ENCODE measurements at places on chromosomes 12 and 14.

DNA sequence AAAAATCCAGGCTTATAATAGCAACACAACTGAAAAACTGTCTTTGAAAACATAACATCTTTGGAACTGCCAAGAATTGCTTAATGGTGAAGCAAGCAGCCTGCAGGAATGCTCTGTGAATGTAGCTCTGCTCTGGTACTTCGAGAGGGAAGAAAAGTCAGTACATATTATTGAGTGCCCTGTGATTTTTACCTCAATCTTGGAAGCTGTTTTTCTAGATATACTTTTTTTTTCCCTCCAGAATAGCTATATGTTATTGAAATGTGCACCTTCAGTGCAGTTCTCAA, 508.1 kb downstream of the PCNX1 start:
- no peak for DNase-seq

DNA sequence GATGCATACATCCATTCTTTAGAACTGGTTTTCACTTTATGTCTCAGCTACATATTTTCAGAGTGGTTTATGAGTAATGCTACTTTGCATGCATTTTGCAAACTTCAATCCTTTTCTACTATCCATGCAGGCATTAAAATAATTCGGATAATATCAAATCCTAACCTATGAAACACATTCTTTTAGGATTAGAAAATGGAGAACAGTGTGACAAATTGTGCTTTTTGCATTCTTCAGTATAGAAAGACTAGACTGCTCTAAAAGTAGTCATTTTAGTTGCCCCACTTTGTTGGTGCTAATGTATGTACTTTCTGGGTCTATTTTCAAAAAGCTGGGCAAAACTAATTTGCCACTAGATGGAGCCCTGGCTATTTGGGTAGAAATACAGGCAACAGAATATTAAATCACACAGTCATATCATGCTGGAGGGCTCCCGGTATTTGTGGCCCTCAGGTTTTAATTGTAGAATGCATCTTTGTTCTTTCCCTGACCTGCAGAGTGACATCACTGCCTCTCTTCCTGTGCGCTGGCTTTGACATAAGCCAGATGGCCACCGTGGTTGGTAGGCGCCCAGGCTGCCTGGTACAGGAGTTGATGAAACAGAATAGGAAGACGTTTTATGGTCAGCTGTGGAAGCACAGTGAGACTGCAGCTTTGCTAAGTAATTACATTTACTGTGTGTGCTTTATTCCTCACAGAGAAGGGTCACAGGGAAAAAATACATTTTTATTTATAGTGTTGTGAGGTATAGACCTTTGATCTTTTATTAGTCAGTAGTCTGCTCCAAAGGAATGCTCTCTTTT, 28.1 kb downstream of the MSRB3 start:
- no peak for DNase-seq

- no peak for DNase-seq
Measured at GRCh38 chr12:10065241-10065640, 33.5 kb downstream of the CLEC1A start.

- DNase-seq: no peak
Measured at GRCh38 chr12:34606749-34607519, 584.6 kb downstream of the ALG10 start.

DNA sequence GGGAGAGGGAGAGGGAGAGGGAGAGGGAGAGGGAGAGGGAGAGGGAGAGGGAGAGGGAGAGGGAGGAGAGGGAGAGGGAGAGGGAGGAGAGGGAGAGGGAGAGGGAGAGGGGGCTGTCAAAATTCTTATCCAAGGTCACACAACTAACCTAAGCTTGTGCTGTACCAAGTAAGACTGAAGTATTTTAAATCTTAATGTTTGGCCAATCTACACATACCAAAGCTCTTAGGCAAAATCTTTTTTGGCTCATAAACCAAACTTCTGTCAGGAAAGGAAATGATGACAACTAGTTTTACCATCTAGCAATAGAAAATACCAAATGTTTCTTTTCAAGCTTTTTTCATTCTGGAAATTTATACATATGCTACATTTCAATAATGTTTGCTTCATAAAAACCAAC, 33.8 kb downstream of the CCDC38 start:
- DNase-seq: no peak

DNA sequence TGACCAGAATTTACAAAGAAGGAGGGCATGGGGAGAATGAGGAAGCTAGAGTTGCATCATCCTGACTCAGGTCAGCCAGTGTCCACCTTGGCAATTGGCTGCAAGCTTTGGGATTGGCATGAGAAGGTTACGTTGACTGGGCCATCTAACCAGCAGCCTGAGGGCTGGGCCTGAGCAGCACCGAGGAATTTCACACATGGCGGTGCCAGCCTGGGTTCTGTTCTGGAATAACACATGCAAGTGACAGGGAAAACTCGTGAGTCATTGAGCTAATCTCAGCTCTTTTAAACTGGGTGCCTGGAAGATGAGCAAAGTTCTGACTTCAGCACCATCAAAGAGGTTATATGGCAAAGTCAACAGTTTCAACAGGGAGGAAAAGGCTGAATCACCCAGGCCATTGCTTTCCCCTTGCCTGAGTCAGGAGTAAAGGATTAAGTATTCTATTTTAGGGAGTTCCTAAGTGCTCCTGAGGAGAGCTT, 543.2 kb upstream of the TBX3 start:
- DNase-seq: no peak

DNA sequence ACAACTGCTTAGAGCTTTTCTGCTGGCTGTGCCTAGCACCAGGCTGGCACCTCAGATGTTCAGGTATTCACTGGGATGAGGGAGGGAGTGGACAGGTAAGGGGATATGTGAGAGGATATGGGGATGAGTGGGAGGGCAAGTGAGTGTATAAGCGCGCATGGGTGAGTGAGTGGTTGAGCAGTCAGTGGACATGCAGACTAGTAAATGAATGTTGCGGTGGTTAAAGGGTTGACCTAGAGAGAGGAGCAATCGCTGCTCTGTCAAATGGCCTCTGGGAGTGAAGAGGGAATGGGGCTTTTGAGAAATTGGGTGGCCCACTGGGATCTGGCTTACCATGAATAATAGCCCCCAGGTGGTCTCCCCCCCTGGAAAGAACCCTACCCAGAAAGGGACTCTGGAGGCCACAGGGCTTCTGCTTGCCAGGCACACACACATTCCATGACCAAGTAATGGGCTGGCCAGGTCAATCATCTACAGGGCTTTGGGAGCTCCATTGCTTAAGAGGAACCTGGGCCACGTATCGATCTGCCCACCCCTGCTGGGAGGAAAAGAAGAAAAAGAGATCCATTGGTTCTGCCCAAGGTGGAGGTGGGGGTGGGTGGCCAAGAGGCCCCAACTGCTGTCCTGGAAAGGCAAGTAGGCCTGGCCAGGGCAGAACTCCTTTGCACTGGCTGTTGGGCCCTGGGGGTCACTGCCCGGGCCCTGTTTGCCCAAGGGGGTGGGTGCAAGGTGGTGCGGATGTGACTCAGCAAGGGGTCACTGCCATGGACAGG, 30.8 kb upstream of the ZFP36L1 start:
- DNase-seq: no peak

GRCh38 chr12:53775478-53776145, 23.8 kb upstream of the CISTR start:
- no peak for DNase-seq

DNA sequence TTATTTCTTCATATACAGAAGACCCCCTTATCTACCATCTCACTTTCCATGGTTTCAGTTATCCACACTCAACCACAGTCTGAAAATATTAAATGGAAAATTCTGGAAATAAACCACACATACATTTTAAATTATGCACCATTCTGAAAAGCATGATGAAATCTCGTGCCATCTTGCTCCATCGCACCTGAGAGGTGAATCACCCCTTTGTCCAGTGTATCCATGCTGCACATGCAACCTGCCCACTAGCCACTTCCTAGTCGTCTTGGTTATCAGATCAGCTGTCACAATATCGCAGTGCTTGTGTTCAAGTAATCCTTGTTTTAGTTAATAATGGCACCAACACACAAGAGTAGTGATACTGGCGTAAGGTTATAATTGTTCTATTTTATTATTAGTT, 145.7 kb downstream of the C12orf42 start:
- DNase-seq: no peak

- DNase-seq: no peak
Measured at GRCh38 chr12:32010631-32011336, 51.6 kb downstream of the RESF1 start.

DNA sequence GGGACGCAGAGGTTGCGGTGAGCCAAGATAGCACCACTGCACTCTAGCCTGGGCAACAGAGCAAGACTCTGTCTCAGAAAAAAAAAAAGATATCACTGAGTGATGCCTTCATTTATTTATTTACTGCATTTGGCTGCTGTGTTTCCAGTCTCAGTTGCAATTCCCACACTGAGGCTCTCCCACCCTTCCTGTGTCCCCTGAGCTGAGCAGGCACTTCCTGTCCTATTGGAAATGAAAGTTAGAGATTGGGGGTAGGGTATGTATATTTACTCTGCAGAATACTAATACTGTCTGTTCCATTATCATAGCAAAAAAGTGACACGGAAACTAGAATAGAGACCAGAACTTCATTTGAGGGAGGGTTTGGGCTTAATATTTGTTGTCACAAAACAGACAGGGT, 1.6 kb upstream of the RBMS2 start:
- DNase-seq: no peak

DNA sequence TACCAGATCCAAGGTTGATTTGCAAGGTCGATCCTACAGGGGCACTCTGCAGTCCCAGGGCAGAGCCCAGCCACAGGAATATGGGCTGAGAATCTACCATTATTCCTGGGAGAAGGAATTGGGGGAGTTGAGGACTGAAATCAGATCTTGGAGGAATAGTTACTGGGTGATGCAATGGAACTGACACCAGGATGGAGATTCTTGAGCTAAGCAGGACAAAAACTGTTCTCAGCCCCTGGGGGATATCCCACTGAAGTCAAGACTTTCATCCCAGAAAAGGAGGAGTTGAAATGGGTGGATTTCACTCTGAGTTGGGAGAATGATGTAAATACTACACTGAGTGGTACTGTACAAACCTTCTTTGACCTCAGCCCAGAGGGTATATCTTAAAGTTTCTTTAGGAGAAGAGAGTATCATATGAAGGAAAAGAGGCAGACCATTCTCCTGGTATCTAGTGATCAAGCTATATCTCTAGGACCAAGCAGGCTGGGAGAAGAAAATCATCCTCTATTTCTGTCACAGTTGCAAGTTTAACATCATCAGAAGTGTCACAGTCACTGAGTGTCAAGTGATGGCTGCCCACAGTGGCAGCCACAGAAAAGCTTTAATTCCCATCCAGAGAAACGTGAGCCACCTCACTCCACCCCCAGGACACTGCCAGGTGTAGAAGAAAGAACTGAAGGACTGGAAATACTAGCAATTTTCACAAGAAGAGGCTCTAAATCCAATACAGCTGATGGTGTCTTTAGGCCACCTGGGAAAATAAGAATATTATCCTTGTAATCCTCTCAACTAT, 181.9 kb downstream of the NUAK1 start:
- DNase-seq: no peak

GRCh38 chr12:911191-911826, 38.2 kb downstream of the RAD52 start:
- DNase-seq: no peak

GRCh38 chr14:101017806-101018560, 114.5 kb upstream of the RTL1 start:
- DNase-seq: no peak

- DNase-seq: no peak
Measured at GRCh38 chr12:102896067-102896466, 21.0 kb downstream of the PAH start.

DNA sequence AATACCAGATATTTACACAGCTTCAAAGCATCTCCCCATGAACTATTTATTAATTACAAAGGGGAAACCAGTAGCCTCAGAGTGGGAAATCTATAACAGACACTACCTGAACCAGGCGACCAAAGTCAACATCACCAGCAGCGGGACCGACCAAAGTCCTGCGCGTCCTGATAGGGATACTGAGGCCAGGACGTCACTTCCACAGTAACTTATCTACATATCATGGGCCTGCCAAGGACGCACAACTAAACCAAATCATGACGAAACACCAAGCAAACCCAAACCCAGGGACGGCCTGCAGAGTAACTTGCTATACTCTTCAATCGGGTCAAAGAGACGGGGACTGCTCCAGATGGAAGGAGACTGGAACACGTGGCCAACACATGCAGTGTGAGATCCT, 26.0 kb upstream of the RIMBP2 start:
- no peak for DNase-seq

- DNase-seq: no peak
Measured at GRCh38 chr14:48967419-48967818, 618.8 kb downstream of the RPS29 start.

GRCh38 chr14:77302926-77303325, 17.8 kb downstream of the POMT2 start:
- no peak for DNase-seq

DNA sequence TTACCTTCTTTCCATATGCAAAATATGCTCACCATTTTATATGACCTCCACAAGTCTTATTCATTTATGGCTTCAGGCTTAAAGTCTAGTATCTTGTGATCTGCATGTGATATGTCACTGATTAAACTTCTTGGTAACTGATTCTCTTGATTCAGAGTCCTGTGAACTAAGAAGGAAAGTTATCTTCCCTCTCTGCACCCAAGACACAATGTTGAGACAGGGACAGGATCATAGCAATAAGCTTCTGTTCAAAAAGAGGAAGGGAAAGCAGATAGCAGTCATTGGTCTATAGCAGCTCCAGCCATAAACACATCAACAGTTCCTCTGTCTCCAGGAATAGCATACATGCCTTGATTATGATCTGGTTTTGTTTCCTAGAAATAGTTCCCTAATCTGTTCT, 103.1 kb downstream of the UNC79 start:
- DNase-seq: no peak

GRCh38 chr12:46843811-46844210, 18.0 kb upstream of the SLC38A4 start:
- DNase-seq: no peak

- DNase-seq: no peak
Measured at GRCh38 chr12:105084251-105085250, at the start of gene ALDH1L2. TSS of gene ALDH1L2 (minus strand) at chr12:105084458. CDS start at chr12:105084436, 22 bp downstream.

DNA sequence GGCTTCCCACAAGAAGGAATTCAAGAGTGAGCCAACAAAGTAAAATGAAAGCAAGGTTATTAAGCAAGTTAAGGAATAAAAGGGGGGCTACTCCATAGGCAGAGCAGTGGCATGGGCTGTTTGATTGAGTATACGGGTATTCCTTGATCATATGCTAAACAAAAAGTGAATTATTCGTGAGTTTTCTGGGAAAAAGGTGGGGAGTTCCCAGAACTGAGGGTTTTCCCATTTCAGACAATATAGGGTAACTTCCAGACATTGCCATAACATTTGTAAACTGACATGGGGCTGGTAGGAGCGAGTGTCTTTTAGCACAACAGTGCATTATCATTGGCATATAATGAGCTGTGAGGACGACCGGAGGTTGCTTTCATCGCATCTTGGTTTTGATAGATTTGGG, 2.0 kb upstream of the BCL2L14 start:
- no peak for DNase-seq

- no peak for DNase-seq
Measured at GRCh38 chr12:123391546-123392343, 7.8 kb downstream of the KMT5A start.

GRCh38 chr12:47527816-47528215, 178.0 kb downstream of the RPAP3 start:
- DNase-seq: no peak

Measured in activated T-helper 1 cell treated with Interleukin-2 at 50 U/mL for 16 hours (primary cell).